ENCODE measurements at places on chromosomes 2 and 18.

- DNase-seq, result no peak
These were observed 7.1 kb downstream of the VPS54 start for GRCh38 chr2:64012115-64012514.

DNA sequence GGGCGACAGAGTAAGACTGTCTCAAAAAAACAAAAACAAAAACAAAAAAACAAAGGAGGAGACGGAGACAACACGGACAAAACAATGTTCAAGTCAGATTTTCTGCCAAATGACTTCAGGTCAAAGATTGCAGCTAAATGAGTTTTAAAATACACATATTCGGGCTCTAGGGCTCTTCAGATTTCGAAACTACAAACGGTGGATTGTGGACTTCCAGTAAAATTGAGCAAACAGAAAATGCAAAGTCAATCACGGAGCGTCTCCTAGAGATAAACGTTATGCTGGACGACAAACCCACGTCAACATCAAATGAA lies 558 bp downstream of the MRPS5 start:
- no peak for DNase-seq

GRCh38 chr2:236348279-236348678 lies 84.1 kb upstream of the ASB18 start:
- DNase-seq, result no peak

GRCh38 chr2:120017201-120017600 lies 4.3 kb downstream of the EPB41L5 start:
- DNase-seq, result no peak

DNA sequence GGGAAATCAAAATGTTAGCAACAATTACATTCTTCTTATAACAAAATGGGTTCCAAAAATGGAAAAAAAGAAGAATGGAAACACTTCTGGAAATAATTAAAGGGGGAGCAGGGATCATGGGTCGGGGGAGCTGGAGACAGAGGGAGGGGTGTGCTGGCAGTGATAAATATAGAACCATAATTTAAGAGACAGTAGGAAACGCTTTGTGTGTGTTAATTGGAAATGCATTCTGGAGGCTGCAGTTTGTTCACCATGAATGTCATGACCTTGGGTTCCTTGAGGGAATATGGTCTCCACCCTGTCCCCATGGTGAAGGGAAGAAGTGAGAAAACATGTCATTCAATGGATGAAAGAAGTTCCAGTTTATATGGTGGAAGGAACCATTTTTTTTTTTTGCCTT lies 540.7 kb downstream of the TNS1 start:
- no peak for DNase-seq

- DNase-seq, result peak; percentile 59
These were observed 48.9 kb downstream of the TSN start for GRCh38 chr2:121804340-121804739.

DNA sequence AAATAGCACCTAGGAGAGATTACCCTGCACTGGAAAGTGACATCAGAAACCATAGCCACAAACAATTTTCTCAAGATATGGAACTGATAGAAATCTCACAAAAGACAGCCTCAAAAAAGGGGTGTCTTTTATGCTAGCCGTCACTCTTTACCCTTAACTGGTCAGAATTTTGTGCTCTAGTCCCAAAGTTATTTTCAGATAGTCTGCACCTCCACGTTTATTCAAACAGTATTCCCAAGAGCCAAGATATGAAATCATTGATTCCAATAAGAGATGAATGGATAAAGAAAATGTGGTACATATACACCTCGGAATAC lies 23.5 kb upstream of the PMAIP1 start:
- no peak for DNase-seq

- no peak for DNase-seq
These were observed 29.4 kb downstream of the SIX3 start for GRCh38 chr2:44970846-44971450.

DNA sequence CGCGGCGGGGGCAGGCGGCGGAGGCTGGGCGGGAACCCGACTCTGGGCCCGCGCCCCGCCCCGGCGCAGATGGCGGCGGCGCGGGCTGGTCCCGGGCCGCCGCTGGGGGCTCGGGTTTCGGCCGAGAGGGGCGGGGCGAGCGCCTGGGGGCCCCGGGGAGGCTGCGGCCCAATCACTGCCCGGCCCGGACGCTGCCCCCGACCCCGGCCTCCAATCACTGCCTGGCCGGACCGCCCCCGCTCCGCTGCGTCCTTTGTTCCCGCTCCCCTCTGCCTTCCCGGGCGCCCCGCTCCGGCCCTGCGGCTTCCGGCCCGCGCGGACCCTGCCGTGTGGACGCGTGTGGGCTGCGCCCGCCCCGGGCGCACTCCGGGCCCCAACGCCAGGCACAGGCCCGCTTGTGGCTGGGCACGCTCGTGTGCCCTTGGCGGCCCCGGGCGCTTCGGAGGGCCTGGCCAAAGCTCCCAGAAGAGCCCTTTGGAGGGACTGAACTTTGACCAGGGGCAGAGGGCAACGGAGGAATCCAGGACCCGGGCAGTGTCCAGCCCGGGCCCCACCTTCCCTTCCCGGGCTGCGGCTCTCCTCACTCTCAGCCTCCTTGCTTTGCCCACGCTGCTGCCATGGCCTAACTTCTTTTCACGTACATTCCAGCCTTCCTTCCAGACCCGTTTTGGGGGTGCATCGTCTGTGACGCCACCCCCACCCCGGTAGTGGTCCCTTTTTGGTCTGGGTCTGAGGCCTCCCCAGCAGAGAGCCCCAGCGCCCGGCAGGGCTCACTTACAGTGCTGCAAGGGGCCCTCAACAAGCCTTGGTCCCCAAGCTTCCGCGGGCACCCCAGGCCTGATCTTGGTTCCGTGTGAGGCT lies 27.1 kb upstream of the PTMA start:
- DNase-seq, result no peak

GRCh38 chr2:112055730-112056625 lies 909 bp downstream of the TMEM87B start:
- no peak for DNase-seq

DNA sequence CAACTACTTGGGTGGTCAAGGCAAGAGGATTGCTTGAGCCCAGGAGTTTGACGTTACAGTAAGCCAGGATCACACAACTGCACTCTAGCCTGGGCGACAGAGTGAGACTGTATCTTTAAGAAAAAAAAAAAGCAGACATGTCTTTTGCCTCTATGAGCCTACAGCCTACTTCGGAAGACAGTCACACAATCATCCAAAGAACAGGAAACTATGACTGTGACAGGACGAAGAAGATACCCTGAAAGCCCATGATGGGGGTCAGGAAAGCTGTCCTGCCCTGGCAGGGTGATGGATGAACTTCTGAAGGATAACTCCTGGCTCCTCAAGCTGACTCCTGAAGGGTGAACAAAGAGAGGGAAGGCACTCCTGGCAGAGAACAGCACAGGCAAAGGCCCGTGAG lies 251.7 kb upstream of the SIX2 start:
- no peak for DNase-seq

DNA sequence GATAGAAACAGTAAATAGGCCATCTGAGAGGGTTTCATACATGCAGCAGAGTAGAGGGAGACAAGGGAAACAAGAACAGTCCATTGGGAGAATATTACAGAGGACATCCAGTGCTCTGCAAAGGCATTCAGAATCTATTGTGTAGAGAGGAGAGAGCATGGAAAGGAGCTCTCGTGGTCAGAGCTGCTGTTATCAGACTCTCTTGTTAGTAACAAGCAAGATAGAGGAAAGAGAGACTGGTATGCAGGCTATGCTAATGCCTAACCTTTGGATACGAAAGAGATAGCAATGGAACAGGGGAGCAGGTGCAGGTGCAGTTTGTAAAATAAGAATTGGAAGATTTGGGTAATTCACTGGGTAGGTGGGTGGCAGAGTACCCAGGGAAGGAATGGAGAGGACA lies 855.9 kb downstream of the CNTNAP5 start:
- DNase-seq, result no peak

GRCh38 chr2:23250371-23250770 lies 134.6 kb upstream of the KLHL29 start:
- no peak for DNase-seq

GRCh38 chr18:31876707-31877106 lies 66.2 kb downstream of the TRAPPC8 start:
- DNase-seq, result no peak

DNA sequence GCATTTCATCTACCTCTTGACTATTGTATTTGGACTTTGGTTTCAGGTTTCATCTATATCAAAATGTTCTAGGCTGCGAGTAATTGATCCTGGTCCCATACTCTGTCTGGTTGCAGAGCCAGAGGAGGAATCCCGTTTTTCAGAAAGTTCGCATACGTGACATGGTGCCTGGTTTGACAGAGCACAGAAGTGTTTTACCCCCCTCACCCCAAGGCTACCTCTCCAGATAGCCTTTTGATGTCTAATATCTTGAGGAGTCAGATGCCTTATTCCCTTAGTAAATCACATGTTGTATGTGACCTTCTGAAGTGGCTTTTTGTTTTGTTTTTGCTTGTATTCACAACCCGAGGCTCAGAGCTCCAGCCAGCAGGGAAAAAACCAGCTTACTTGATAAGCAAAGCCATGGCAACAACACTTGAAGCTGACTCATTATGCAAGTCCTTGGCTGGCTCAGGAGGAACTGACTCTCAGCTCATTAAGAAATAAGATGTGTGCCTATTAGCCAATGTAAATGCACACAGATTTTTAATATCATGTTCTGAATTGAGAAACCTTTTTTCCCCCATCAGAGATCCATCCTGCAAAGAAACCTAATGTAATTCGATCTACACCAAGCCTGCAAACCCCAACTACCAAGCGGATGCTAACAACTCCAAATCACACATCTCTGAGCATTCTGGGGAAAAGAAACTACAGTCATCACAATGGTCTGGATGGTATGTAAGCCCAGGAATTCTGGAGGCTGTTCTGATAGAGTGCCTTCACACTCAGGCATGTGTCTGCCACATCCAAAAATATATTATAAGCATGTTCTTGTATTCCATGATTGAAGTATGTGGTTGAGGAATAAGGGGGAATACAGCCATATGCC lies 41.4 kb downstream of the OXER1 start:
- DNase-seq, result no peak

GRCh38 chr2:239233576-239233975 lies 167.2 kb downstream of the HDAC4 start:
- no peak for DNase-seq

DNA sequence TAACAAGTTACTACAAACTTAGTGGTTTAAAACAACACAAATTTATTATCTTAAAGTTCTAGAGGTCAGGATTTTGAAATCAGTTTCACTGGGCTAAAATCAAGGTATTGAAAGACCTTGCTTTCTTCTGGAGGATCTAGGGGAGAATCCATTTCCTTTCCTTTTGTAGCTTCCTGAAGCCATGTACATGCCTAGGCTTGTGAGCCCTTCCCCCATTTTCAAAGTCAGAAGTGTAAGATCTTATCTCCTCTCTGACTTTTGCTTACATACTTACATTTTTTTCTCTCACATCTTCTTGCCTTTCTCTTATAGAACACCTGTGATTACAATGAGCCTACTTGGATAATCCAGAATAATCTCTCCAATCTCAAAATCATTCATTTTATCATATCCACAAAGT lies 78.7 kb upstream of the MBOAT2 start:
- DNase-seq, result no peak

DNA sequence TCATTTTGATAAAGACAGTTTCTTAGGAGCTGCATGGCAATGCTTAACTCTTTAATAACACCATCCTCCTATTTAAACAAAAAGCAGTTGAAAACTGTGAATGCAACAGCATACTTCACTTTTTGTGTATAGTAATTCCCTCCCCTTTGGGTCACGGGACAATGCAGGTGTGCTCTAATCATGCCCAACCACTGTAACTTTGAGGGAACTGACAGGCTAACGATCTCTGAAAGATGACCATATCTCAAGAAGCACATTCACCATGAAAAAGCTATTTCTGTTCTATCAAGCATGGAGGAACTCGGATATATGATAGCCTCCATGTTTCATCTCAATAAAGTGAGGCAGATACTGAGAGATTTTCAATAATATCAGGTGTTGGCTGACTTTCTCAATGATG lies 81.1 kb upstream of the CD226 start:
- no peak for DNase-seq

GRCh38 chr2:204361738-204362137 lies 183.5 kb upstream of the PARD3B start:
- DNase-seq, result no peak

DNA sequence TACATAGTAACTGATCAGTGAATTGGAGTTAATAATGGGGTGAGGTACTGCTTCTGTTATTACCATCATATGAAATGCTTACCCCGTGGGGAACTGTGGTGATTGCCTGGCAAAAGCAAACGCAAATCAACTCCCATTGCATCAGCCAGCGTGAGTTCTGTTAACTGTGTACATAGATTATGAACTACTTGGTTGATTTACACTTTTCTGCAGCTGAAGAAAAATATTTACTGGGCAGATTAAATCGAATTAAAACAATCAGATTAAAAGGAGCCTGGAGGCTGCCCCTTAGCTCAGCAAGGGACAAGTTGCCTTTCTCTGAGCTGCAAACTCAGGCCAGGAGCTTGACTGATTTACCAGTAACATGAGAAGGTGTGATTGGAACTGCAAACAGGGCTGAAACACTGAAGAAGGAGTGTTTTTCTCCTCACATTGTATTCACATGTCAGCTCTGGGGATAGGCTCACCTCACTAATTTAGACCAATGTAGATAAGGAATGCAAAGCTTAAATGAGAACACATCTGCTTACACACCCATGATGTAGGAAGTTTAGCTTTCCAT lies 220.1 kb downstream of the OSR1 start:
- no peak for DNase-seq

DNA sequence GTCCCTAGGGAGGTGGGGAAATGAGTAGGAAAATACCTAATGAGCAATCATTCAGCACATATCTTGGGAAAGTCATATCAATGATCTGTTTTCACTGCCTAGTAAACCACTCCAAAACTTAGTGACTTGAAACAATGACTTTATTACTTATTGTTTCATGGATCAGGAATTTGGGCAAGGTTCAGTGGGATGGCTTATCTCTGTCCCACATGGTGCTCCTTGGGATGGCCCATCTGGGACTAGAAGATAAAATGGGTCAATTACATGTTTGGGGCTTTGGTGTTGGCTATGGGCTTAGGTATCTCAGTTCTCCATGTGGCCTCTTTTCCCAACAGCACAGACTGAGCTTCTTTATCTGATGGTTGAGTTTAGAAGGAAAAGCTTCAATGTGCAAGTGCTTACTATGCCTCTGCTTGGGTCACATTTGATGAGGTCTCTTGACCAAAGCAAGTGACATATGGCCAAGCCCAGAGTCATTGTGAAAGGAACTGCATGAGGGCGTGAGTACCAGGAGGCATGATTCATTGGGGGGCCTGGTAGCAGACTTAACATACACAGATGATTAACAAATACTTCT lies 218.1 kb upstream of the TNP1 start:
- no peak for DNase-seq

DNA sequence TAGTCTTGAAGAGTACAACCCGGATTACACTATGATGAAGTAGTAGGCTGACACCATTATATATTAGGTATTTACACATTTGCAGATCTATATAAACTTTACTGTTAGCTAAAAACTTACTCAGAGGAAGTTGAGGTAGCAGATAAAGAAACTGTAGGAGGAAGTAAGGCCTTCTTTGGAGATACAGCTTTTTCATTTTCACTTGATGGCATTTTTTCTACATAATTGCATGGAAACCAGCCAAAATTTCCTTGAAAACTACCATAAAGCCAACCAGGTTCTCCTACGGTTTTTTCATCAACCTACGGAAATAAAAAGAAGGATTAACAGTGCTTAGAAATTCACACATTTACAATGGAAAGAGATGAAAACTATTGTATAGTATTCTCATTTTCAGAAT lies 86.6 kb downstream of the FAM228A start:
- DNase-seq, result no peak

- DNase-seq, result no peak
These were observed 238.0 kb upstream of the DOK6 start for GRCh38 chr18:69162649-69163048.

GRCh38 chr2:45739796-45740485 lies 88.5 kb downstream of the PRKCE start:
- no peak for DNase-seq

GRCh38 chr18:76672627-76673026 lies 149.7 kb upstream of the ZNF236 start:
- no peak for DNase-seq
